ENCODE measurements at places on chromosomes 5 and 9.
A peak's percentile ranks its signal among the peaks of the same experiment; 100 is the strongest.

- DNase-seq = no peak
These were observed 10.8 kb upstream of the CCDC152 start for GRCh38 chr5:42745856-42746255.

DNA sequence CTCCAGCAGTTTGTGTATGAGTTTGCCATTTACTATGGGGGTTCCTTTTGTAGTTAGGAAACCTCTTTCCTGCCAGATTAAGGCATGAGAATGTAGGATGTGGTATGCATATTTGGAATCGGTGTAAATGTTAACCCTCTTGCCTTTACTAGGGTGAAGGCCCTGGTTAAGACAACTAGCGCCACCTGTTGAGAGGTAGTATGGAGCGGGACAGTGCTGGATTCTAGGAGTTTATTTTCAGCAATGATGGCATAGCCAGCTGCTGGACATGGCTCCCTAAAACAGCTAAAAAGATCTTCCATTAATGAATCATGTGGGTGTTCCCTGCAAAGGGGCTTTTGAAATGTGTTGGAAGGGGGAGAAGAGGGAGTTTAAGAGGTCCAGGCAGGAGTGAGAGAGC is 30.7 kb upstream of the GPX3 start:
- DNase-seq = peak; percentile 14

DNA sequence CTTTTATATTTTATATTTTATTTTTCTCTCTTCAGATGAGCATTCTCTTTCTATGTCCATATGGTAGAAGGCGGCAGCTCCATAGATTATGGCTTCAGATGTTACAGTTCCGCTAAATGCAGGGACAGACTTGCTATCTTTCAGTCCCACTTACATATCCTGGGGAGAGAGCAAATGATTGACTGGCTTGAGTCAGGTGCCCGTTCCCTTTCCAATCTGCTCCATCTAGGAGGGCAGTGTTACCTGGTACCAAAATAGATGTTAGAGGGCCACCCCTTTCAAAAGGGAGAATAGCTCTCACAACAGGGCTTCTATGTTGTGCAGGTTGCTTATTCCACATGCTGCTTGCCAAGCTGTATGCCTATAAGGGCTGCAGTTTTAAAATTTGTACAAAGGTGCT is 45.3 kb downstream of the ERBIN start:
- DNase-seq = no peak

GRCh38 chr9:89036383-89036782 is 45.1 kb downstream of the S1PR3 start:
- DNase-seq = no peak

DNA sequence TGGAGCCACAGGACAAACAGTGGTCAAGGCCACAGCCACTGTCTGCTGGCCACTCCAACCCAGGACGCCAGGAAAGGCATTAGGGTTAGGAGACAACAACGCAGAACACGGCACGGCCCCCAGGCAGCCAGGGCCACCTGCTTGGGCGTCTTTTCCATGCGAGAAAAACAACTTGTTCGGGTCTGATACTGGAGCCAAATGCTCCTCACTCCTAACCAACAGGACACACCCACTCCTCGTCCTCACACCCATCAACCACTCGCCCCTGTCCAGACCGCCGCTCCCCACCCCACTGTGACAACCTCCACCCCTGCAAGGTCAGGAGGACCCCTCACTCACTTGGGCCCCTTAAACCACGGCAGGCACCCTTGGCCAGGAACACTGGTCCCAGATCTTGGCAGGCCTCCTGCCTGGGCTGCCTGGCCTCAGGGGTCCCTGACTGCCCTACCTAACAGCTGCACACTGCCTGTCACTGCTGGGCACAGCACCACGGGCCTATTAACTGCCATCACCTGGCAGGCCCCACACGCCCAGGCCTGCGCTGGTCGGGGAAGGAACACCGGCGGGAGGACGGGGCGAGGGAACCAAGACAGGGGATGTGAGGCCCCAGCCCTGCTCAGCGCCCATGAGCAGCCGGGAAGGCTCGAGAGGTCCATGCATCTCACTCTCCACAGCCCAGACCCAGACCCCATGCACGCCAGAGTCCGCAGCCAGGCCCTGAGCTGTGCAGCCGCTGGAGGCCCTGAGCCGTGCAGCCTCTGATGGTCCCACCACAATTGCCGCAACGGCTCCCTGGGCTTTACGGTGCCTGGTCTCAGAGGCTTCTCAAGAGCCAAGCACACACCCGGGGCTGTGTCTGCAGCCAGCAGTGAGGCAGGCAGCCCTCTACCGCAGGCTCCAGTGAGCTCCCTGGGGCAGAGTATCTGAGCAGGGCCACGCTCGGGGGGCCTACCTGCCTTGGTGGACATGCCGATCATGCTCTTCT is 13.8 kb downstream of the CLPTM1L start:
- no peak for DNase-seq

GRCh38 chr5:105767267-105767666 is 1903.5 kb downstream of the EFNA5 start:
- DNase-seq = no peak

- DNase-seq = no peak
These were observed 144.7 kb downstream of the OSTF1 start for GRCh38 chr9:75233011-75233410.

DNA sequence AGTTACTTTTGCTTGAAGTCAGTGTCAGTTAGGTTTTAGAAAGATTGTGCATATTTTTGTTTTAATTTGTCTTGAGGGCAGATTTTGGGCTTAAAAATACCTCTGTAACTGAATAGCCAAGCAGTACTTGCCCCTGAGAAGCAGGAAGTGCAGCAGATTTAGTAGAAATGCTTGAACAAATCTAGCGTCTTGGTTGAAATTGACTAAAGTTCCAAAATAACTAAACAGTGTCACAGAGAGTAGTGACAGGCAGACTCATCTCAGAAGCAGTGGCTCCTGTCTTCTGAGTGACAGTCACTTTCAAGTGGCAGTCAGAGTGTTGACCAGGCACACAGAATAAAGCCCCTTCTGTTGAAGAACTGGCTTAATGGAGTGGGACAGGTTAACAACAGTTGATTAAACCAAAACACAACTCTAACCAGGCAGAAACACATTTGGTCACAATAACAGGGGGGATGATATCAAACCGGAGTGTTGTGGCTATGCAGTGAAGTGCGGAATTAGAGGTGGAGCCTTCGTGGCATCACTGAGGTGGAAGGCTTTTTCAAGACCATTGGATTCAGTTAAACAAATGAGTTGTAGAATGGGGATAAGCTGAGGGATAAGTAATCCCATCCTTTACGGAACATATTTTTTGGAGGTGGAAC is 29.1 kb downstream of the TRIO start:
- DNase-seq = no peak

Data from stimulated activated CD4-positive, alpha-beta T cell treated with anti-CD3 and anti-CD28 coated beads, TNF-alpha, amount 100 ng/mL, for 24 hours (primary cell).